ENCODE measurements at places on chromosomes 16 and 17.

DNA sequence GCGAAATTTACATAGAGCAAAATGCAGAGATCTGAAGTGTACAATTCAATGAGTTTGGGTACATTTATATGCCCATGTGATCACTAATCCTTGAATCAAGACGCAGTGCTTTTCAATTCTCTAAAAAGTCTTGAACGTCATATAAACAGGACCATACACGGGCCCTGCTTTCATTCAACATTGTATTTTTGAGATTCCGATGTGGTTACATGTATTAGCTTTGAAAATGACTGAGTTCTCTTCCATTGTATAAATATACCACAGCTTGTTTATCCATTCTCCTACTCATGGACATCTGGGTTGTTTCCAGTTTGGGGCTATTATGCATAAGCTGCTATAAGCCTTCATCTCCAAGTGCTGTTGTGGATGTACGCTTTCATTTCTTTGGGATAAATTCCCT, 45.5 kb downstream of the ZCCHC14 start:
- no peak for DNase-seq

- no peak for DNase-seq
Observed at GRCh38 chr16:79966226-79966625, 365.7 kb upstream of the MAF start.

- DNase-seq: no peak
Observed at GRCh38 chr17:21272881-21273792, 11.4 kb upstream of the MAP2K3 start.

- DNase-seq: no peak
Observed at GRCh38 chr17:4938688-4939545, 929 bp downstream of the SLC25A11 start.

- no peak for DNase-seq
Observed at GRCh38 chr17:76297436-76297835, 10.6 kb downstream of the QRICH2 start.

GRCh38 chr17:74733365-74734122, 3.5 kb upstream of the RAB37 start:
- DNase-seq: no peak
